ENCODE measurements at places on chromosomes 2 and 18. TPM values are rescaled to one million over a fixed set of nuclear protein-coding genes. Genes with fewer than 3 reads are reported as not detected.

The SLC19A3 gene
- total RNA-seq, result 7.9 TPM

The ONECUT2 gene
- total RNA-seq, result under 0.01 TPM

The SP110 gene
- total RNA-seq, result 110 TPM

The CUL3 gene
- 65.4 TPM for total RNA-seq

The NBEAL1 gene
- 41.0 TPM for total RNA-seq

The NCKAP5 gene
- 2.1 TPM for total RNA-seq

The SPR gene
- 29.6 TPM for total RNA-seq

The RPE gene
- total RNA-seq, result 91.2 TPM

The SAG gene
- not detected for total RNA-seq

The EFHD1 gene
- 0.62 TPM for total RNA-seq

The ALMS1 gene
- total RNA-seq, result 16.8 TPM

The CD8B gene
- total RNA-seq, result not detected

The STRADB gene
- 130 TPM for total RNA-seq

The ZNF804A gene
- total RNA-seq, result under 0.01 TPM

The OR6B3 gene
- not detected for total RNA-seq

The MARCO gene
- not detected for total RNA-seq

The CDH2 gene
- 9.5 TPM for total RNA-seq

The GAL3ST2 gene
- 0.34 TPM for total RNA-seq

The RTP5 gene
- not detected for total RNA-seq

The MAP3K2 gene
- 35.6 TPM for total RNA-seq

The SERPINB3 gene
- not detected for total RNA-seq

The ACMSD gene
- not detected for total RNA-seq

The SP140 gene
- total RNA-seq, result 0.46 TPM

The FAM237A gene
- not detected for total RNA-seq

The GLI2 gene
- total RNA-seq, result not detected

The COL5A2 gene
- total RNA-seq, result 90.2 TPM

The MTCL1 gene
- 18.9 TPM for total RNA-seq

The SERPINB13 gene
- total RNA-seq, result not detected

The FAM110C gene
- total RNA-seq, result not detected

The OXER1 gene
- not detected for total RNA-seq

The LOXHD1 gene
- total RNA-seq, result not detected

The EPB41L3 gene
- 161 TPM for total RNA-seq

The KANSL3 gene
- 32.0 TPM for total RNA-seq

The LIMS4 gene
- total RNA-seq, result not detected

The FAM124B gene
- total RNA-seq, result not detected

The GBX2 gene
- not detected for total RNA-seq

The AAK1 gene
- total RNA-seq, result 23.6 TPM

The TNFRSF11A gene
- total RNA-seq, result 1.7 TPM

The ACYP2 gene
- 8.7 TPM for total RNA-seq

The PPP1R1C gene
- total RNA-seq, result 0.31 TPM

The LHCGR gene
- total RNA-seq, result not detected

The GKN2 gene
- total RNA-seq, result not detected

The STK17B gene
- 29.6 TPM for total RNA-seq

The SLC5A7 gene
- total RNA-seq, result not detected

The ALPP gene
- not detected for total RNA-seq

The TSPYL6 gene
- total RNA-seq, result not detected

The CCDC74A gene
- 4.8 TPM for total RNA-seq

The CLIP4 gene
- 103 TPM for total RNA-seq

Data from melanocyte of skin (primary cell).